ENCODE measurements at places on chromosomes 11 and 22.

DNA sequence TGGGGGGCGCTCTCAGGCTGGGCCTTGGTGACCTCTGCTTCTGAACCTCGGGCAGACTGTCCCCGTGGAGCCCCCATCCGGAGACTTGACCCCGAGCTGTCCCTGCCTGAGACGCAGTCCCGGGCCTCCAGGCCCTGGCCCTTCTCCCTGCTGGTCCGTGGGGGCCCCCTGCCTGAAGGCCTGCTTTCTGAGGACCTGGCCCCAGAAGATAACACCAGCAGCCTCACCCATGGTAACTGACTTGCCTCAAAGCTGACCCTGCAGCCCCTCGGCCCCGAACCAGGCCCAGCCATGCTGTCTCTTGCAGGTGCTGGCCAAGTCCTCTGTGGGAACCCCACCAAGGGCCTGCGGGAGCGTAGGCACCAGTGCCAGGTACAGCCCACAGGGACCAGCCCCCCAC lies 8.9 kb downstream of the LMNTD2 start:
- no peak overlapping the region for H3K4me3 ChIP-seq
- H3K36me3 ChIP-seq, result no peaks in the 10 kb centered on the region
- no peak for DNase-seq

GRCh38 chr11:14520747-14521151 lies 563 bp upstream of the PSMA1 start:
- DNase-seq, result no peak
- peak overlapping the region; percentile 94 for H3K27ac ChIP-seq
- no peaks in the 10 kb centered on the region for H3K27me3 ChIP-seq
- peaks cover 33% of the 10 kb centered on the region for H3K36me3 ChIP-seq

- H3K4me3 ChIP-seq, result no peak overlapping the region
- no peak overlapping the region for H3K27ac ChIP-seq
- H3K36me3 ChIP-seq, result no peaks in the 10 kb centered on the region
- no peak for DNase-seq
- H3K27me3 ChIP-seq, result no peaks in the 10 kb centered on the region
- H3K4me1 ChIP-seq, result no peaks in the 10 kb centered on the region
Observed at GRCh38 chr11:80371931-80372330, 931.1 kb upstream of the TENM4 start.

DNA sequence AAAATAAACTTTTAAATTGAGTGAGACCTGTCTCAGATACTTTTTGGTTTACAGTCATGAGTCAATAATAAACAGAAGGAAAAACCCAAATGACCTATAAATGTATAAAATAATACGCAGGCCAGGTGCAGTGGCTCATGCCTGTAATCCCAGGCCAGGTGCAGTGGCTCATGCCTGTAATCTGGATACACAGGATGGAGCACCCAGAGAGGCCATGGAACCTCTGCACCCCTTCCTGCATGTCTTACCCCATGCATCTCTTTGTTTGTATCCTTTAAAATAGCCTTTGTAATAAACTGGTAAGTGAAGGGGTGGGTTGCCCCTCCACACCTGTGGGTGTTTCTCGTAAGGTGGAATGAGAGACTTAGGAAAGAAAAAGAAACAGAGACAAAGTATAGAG lies 8.9 kb upstream of the PLAAT4 start:
- H3K36me3 ChIP-seq, result peaks cover 1% of the 10 kb centered on the region
- H3K4me3 ChIP-seq, result no peak overlapping the region
- H3K27me3 ChIP-seq, result no peaks in the 10 kb centered on the region
- peaks cover 31% of the 10 kb centered on the region for H3K4me1 ChIP-seq
- no peak for DNase-seq

GRCh38 chr22:28948424-28948823 lies 65.1 kb downstream of the ZNRF3 start:
- no peak for DNase-seq
- peaks cover 7% of the 10 kb centered on the region for H3K36me3 ChIP-seq
- no peak overlapping the region for H3K27ac ChIP-seq
- H3K4me3 ChIP-seq, result no peak overlapping the region

GRCh38 chr22:39243439-39244135 lies 1.2 kb downstream of the PDGFB start:
- peaks cover 51% of the 10 kb centered on the region for H3K27me3 ChIP-seq
- peaks cover 42% of the 10 kb centered on the region for H3K4me1 ChIP-seq
- peak overlapping the region; percentile 53 for H3K4me3 ChIP-seq
- H3K27ac ChIP-seq, result no peak overlapping the region

- H3K4me1 ChIP-seq, result no peaks in the 10 kb centered on the region
- no peak for DNase-seq
- no peaks in the 10 kb centered on the region for H3K36me3 ChIP-seq
- no peak overlapping the region for H3K4me3 ChIP-seq
- H3K27ac ChIP-seq, result no peak overlapping the region
Observed at GRCh38 chr11:62273284-62273683, 3.3 kb downstream of the SCGB2A2 start.

GRCh38 chr11:7154881-7155361 lies 66.1 kb downstream of the RBMXL2 start:
- no peak overlapping the region for H3K27ac ChIP-seq
- H3K4me3 ChIP-seq, result no peak overlapping the region
- H3K4me1 ChIP-seq, result peaks cover 2% of the 10 kb centered on the region
- DNase-seq, result no peak

GRCh38 chr11:119935349-119935925 lies 202.5 kb downstream of the TRIM29 start:
- no peak overlapping the region for H3K27ac ChIP-seq
- H3K36me3 ChIP-seq, result no peaks in the 10 kb centered on the region
- H3K27me3 ChIP-seq, result peaks cover 5% of the 10 kb centered on the region
- H3K4me3 ChIP-seq, result no peak overlapping the region
- no peak for DNase-seq

GRCh38 chr11:120139316-120140069 lies 1.6 kb upstream of the TRIM29 start:
- DNase-seq, result peak; percentile 7
- H3K36me3 ChIP-seq, result no peaks in the 10 kb centered on the region
- no peaks in the 10 kb centered on the region for H3K27me3 ChIP-seq
- no peaks in the 10 kb centered on the region for H3K4me1 ChIP-seq

Measured in activated CD8-positive, alpha-beta T cell treated with anti-CD3 and anti-CD28 coated beads, Interleukin-2, amount 10 ng/mL, durations not matched to agents 7 days and 5 days (primary cell).